Esophagus squamous epithelium (tissue), 5 donors: ENCODE measurements at places on chromosomes 6 and 20.

DNA sequence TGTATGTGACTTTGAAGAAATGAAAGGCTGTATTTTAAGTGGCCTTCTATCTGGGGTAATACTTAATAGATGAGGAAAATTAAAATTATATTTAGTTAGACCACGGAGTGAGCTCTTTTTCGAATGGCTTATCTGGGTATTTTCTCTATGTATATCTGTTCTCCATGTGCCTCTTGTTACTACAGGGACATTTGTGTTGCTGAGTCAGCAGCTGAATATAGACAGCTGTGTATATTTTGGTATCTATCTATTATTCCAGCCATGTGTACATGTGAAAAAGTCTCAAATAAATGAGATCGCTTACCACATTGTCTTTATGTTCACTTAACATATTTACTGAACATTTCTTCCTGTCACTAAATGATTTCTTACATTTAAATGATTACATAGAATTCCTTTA is 57.2 kb downstream of the TMEM200A start:
- no peak for DNase-seq

DNA sequence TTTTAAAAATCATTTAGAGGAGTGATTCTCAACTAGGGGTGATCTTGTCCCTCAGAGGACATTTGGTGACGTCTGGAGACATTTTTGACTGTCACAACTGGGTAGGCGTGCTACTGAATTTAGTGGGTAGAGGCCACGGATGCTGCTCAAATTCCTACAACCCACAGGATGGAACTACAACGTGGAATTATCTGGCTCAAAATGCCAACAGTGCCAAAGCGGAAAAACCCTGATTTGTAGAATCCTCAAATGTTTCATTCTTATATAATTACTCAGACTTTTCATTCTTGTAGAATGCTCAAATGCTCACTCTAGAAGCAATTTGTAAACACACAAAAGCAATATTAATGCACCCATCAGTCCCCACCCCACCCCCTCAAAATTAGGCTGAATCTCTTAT is 229.8 kb downstream of the ZMYND8 start:
- DNase-seq = no peak

GRCh38 chr20:64056889-64057627 is 5.9 kb upstream of the TCEA2 start:
- DNase-seq = no peak

DNA sequence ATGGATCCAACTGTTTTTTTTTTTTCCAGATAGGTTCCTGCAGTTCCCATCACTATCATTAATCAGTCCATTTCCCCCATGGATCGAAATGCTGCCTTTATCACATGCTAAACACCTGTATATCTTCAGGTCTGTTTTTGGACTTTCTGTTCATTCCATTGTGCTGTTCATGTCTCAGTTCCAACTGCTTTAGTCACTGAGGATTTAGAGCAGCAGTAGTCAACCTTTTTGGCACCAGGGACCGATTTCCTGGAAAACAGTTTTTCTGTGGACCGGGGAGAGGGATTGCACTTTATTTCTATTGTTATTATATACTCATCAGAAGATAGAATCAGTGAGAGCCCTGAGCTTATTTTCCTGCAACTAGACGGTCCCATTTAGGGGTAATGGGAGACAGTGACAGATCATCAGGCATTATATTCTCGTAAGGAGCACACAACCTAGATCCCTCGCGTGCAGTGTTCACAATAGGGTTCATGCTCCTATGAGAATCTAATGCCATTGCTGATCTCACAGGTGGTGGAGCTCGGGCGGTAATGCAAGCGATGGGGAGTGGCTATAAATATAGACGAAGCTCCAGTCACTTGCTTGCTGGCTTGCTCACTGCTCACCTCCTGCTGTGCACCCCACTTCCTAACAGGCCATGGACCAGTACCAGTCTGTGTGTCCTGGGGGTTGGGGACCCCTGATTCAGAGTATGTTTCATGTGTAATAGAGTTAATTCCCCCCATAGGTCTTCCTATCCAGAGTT is 46.0 kb downstream of the CAP2 start:
- DNase-seq = no peak

DNA sequence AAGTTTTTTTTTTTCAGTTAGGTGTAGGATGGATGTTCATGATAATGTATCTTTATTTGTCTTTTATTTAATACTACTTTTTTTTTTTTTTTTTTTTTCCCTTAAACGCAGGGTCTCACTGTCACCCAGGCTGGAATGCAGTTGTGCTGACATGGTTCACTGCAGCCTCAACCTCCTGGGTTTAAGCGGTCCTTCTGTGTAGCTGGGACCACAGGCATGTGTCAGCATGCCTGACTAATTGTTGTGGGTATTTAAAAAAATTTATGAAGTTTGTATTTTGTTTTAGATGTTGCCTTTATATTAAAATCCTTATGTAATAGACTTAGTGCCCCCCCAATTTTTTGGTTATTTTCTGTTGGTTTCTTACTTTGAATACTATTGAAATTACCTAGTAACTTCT is 42.6 kb downstream of the NCOA3 start:
- DNase-seq = no peak

- DNase-seq = no peak
Observed at GRCh38 chr20:58438970-58439808, 50.2 kb downstream of the VAPB start.

GRCh38 chr6:26322645-26323482 is 42.1 kb upstream of the BTN3A2 start:
- no peak for DNase-seq

GRCh38 chr6:84353459-84354423 is 126.3 kb upstream of the CEP162 start:
- DNase-seq = no peak

- no peak for DNase-seq
Observed at GRCh38 chr20:58310291-58310782, 822 bp downstream of the RAB22A start.

DNA sequence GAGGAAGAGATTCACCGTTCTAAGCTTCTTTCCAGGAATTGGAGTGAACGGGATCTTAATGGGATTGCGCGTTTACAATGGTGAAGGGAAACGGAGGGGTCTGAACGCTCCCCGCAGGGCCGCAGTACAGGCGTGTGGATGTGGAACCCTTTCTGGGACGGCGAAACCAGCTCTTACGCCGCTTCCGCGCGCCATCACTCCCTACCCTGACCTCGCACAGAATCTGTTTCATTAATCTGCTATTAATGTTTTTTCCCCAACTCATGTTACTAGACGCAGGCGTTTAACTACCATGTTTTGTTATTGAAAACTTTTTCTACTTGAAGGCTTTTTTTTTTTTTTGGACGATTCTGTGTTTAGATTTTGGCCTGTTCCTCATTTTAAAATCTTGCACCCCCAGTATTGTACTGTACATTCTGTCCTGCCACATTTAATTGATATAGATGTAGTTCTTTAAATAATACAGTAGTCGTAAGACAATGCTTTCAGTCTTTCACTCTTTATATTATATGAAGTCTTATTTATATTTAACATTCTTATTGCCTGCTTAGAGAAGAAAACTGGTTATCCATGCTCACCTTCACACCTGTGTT is 696 bp upstream of the SUPT3H start:
- DNase-seq = no peak

DNA sequence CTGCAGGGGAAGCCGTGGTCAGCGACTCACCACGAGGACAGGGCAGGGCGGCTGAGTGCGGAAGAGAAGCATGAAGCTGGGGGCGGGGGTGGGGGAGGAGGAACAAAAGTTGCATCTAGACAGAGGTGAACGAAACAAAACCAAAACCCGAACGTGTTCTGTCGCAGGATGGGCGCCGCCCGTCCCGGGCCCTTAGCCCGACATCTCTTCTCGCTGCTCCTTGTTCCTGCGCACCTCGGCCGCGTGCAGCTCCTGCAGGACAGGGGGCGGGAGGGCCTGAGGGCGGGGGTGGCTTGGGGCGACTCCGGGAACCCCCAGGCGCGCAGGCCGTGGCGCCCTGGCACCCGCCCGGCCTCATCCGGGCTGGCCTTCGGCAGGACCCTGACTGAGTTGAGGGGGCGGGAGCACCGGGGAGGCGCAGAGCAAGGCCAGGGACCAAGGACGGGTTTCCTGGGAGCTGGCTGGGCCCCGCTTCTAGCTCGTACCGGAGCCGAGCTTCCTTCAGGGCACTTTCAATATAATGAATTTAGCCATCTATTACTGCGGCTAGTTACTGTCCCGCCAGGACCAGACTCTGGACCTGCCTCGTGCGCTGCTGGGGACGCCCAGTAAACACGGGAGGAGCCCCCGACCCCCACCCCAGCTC is 12.0 kb downstream of the STMN3 start:
- DNase-seq = no peak

GRCh38 chr6:24859608-24860200 is 61.0 kb upstream of the ARMH2 start:
- DNase-seq = no peak

GRCh38 chr20:37527638-37528445 is at the start of gene BLCAP:
TSS of gene BLCAP (minus strand) at chr20:37527876. CDS start at chr20:37519174, 8,702 bp downstream.
- DNase-seq = peak; percentile 67
